Right atrium auricular region (tissue), 2 donors: ENCODE measurements at places on chromosomes 6 and 20.

DNA sequence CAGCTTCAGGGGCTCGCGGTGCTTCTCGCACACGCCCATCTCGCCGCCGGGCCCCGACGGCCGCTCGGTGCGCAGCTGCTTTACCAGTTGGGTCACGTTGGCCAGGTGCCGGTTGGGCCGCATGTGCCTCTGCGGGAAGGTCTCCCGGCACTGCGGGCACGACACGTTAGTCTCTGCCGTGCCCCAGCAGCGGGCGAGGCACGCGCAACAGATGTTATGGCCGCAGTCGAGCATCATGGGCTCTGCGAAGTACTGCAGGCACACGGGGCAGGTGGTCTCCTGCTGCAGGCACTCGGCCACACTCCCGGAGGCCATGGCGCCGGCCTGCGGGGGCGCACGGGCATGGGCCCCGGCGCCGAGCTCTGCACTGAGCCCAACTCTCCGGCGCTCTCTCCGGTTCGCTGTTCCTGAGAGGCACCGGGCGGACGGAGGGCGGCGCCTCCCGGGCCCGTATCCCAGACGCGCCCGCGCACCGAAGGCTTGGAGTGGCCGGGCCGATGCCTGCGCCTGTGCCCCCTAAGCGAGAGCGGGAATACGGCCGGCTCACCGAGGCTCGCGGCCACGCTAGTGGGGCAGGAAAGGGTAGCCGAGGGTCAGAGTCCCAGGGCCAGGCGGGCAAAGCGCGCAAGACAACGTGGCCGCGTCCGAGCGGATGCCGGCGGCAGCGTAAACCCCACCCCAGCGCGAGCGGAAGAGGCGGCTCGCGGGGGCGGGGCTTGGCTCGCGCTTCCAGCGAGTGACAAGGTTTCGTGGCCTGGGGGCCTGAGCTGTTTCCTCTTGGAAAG, at the start of gene TRIM27:
TSS of gene TRIM27 (minus strand) at position 668 of the 785 bp plus-strand sequence. CDS start at position 315, 353 bp downstream.
- peaks cover 33% of the 10 kb centered on the region for H3K36me3 ChIP-seq
- H3K4me1 ChIP-seq = no peaks in the 10 kb centered on the region
- H3K4me3 ChIP-seq = peak within 1 kb of the TSS; percentile 80
- no peaks in the 10 kb centered on the region for H3K27me3 ChIP-seq
- peak within 1 kb of the TSS; percentile 92 for H3K27ac ChIP-seq
- peak; percentile 90 for DNase-seq

DNA sequence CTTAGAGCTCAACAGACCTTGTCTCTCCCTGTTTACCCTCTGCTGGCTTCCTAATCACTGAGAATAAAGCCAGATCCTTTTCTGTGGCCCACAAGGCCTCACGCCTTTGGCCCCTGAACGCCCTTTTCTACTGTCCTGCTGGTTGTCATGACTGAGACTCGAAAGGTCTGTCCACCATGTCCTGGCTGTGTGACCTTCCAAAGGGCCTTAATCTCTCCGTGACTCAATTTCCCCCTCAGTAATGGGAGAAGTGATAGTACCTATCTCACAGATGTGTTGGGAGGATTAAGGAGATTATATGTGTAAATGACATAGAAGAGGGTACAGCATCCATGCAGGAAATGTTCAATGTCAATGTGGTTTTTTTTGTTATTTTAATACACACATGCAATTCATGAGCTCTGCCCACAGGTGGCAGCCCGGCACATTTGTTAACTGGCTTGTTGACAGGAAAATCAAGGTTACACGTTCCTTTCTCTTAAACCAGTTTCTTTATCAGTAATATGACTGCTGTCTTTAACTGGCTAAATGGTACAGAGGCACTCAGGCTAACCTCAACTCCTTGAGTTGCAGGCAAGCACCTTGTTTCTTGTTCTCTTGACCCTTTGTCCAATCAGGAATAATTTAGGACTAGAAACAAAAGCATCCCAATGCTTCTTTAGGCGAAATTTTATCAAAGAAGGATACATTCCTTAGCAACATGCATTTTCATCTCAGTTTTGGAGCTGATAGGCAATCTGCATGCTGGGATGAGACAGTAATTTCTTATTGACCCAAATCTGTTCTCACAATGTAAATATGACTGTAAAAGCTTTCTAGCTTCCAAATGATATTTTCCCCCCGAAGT, 16.6 kb downstream of the SLC22A1 start:
- peak; percentile 71 for DNase-seq
- H3K27me3 ChIP-seq = no peaks in the 10 kb centered on the region
- no peaks in the 10 kb centered on the region for H3K36me3 ChIP-seq
- H3K27ac ChIP-seq = no peak overlapping the region
- peaks cover 4% of the 10 kb centered on the region for H3K4me1 ChIP-seq
- H3K4me3 ChIP-seq = no peak overlapping the region

GRCh38 chr20:53413186-53413631, 180.4 kb downstream of the ZNF217 start:
- no peak overlapping the region for H3K4me3 ChIP-seq
- no peak for DNase-seq
- no peak overlapping the region for H3K27ac ChIP-seq
- H3K36me3 ChIP-seq = no peaks in the 10 kb centered on the region
- H3K4me1 ChIP-seq = no peaks in the 10 kb centered on the region

DNA sequence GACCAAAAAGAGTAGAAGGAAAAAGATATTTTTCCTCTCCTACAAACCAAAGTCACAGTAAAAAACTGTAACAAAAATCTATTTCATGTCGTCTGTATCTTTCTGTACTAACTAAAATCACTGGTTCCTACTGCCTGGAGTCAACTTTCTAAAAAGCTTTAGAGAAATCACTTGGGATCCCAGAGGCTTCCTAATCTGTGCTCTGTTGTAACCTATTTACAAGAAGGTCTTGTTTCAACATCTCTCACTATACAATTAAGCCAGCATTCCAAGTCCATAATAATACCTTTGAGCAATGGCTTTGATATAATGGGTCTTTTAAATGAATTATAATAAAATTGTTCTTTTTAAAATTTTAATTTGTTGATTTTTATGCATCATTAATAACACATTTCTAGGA, 20.4 kb downstream of the RAB23 start:
- no peak overlapping the region for H3K27ac ChIP-seq
- no peak for DNase-seq
- no peaks in the 10 kb centered on the region for H3K36me3 ChIP-seq

DNA sequence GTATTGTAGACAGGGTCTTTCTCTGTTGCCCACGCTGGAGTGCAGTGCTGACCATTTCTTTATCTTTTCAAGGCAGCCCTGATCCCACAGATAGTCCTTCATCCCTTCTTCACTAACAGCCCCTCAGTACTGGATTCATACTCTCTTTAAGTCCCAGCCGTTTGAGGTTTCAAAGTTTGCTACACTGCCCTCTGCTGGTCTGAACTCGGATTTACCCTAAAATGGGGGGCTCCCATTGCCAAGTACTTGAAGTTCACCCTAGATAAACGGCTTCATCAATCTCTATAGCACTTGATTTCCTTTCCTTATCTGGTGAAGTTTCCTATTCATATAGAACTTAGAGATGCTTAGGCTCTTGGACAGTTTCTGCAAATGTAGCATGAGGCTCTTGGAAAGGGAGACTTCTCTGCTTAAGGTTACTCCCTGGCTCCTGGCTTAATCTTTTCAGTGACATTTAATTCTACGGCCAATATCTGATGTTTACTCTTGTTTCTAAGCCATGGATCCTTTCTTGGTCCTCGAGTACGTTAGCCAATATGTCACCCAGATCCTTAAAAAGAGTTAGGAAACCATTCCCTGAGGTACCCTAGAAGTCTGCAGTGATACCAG, 21.4 kb upstream of the PREP start:
- peak; percentile 67 for DNase-seq
- H3K27me3 ChIP-seq = no peaks in the 10 kb centered on the region
- no peaks in the 10 kb centered on the region for H3K36me3 ChIP-seq
- no peak overlapping the region for H3K27ac ChIP-seq
- no peaks in the 10 kb centered on the region for H3K4me1 ChIP-seq

- no peaks in the 10 kb centered on the region for H3K4me1 ChIP-seq
- no peak overlapping the region for H3K27ac ChIP-seq
- DNase-seq = no peak
- no peaks in the 10 kb centered on the region for H3K36me3 ChIP-seq
These were observed 239.1 kb upstream of the CEP162 start for GRCh38 chr6:84466511-84466910.

GRCh38 chr6:26388441-26388840, 5.5 kb downstream of the BTN2A2 start:
- peaks cover 8% of the 10 kb centered on the region for H3K4me1 ChIP-seq
- H3K36me3 ChIP-seq = peaks cover 7% of the 10 kb centered on the region
- DNase-seq = no peak
- no peak overlapping the region for H3K4me3 ChIP-seq
- no peak overlapping the region for H3K27ac ChIP-seq

DNA sequence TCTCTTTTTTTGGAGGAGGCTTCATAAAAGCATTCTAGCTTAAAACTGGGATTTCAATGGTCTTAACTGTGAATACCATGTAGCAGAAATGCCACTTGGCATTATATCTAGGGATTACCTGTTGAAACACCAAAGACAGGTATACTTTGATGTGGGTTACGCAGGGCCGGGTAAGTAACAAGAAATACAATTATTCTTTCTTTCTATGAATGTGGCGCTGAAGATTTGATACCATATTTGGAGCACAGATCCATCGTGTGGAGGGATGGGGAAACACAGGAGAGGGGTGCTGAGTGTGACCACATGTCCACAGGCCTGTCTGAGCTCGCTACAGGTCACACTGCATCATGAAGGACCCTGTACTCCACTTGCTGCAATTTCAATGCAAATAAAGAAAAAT, 257.8 kb downstream of the GMPR start:
- H3K4me3 ChIP-seq = no peak overlapping the region
- H3K27me3 ChIP-seq = no peaks in the 10 kb centered on the region
- peaks cover 23% of the 10 kb centered on the region for H3K4me1 ChIP-seq
- DNase-seq = no peak

- H3K27ac ChIP-seq = no peak overlapping the region
- DNase-seq = no peak
- H3K27me3 ChIP-seq = no peaks in the 10 kb centered on the region
- H3K36me3 ChIP-seq = no peaks in the 10 kb centered on the region
- H3K4me3 ChIP-seq = no peak overlapping the region
- no peaks in the 10 kb centered on the region for H3K4me1 ChIP-seq
These were observed 133.2 kb downstream of the B3GAT2 start for GRCh38 chr6:70823651-70824050.

DNA sequence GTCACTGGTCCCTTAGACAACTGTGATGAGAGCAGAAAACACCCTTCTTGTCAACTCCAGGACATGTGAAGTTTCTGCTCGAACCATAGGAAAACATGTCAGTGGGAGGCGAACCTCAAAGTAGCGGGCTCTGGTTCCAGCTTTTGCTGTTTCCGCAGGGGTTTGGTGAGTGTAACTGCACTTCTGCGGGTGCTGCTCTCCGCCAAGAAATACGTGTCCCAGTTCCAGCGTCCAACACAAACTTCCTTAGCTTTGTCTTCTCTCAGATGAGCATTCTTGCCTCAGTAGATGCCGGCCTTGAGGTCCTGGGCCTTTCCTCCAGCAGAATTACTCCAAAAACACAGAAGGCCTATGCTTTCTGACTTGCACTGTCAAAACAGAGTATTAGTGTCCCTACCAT, 156.3 kb downstream of the FNDC1 start:
- H3K36me3 ChIP-seq = no peaks in the 10 kb centered on the region
- no peak for DNase-seq
- H3K27ac ChIP-seq = no peak overlapping the region
- H3K4me1 ChIP-seq = no peaks in the 10 kb centered on the region
- H3K27me3 ChIP-seq = no peaks in the 10 kb centered on the region

DNA sequence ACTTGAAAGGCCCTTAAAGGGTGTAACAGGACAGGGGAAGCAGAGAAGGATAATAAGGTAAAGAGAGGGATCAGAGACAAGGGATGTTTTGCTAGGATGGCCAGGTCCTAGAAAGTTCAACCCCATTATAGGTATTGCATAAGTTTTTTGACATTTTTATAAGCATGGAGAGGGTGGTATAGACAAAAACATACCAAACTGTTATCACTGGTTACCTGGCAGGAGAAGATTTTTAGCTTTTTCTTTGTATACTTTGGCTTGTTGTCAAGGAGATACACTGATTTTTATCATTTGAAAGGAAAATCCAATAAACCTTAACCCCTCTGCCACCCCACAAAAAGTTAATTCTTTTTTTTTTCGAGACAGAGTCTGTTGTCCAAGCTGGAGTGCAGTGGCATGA, 28.4 kb downstream of the ZMYND8 start:
- H3K4me1 ChIP-seq = no peaks in the 10 kb centered on the region
- no peak overlapping the region for H3K4me3 ChIP-seq
- H3K27ac ChIP-seq = peak overlapping the region; percentile 63
- H3K36me3 ChIP-seq = no peaks in the 10 kb centered on the region
- no peaks in the 10 kb centered on the region for H3K27me3 ChIP-seq

DNA sequence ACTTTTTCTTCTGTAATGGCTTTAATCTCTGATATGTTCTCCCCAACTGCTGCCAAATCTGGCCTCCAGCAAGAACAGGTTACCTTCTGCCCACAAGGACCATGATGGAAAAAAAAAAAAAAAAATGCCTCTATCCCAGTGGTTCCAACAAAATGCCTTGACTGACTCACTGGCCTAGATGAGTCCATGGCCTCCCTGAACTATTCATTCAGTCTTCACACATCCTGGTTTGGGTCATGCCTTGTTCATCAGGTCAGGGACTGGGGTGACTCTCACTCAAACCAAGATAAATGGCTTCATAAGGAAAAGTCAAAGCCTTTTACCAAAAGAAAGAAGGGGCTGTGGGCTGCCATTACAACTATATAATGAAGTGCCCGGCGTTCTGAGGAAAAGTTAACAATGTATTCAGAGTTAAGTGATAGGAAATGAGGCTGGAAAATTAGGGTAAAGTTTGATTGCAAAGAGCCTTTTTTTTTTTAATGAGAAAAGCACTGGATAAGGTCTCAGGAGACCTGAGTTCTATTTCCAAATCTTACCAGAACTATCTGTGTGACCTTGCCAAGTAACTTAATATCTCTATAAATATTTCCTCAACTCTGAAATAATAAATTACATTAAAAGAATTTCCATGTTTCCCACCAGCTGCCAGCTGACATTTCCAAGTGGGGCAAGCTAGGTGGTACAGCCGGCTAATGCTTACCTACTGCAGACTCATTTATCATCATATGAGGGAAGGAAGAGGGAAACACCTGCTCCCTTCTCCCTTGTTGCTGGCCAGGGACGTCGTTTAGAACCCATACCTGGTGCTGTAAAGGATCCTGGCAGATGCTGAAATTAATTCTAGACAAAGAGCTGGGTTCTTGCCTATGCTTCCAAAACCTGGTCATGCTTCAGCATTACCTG, 380.0 kb upstream of the MARCKS start:
- H3K27me3 ChIP-seq = no peaks in the 10 kb centered on the region
- no peak overlapping the region for H3K27ac ChIP-seq
- no peaks in the 10 kb centered on the region for H3K4me1 ChIP-seq
- no peak overlapping the region for H3K4me3 ChIP-seq
- no peak for DNase-seq

DNA sequence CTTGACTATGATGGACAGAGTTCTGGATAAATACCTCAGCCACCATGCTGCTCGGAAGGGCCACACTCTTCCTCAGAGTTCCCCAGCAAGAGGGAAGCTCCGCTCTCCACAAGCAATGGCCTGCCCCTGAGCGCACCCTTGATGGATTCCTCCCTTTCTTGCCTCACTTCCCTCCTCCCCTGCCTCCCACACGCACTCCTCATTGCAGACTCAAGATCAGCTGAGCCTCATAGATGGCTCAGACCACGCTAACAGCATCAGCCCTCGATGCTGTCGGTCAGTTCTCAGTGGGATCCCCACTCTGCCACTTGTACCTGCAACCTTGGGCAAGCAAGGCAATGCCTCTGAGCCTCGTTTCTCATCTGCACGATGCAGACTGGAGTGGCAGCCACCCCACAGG, 123.3 kb downstream of the BMP7 start:
- H3K4me1 ChIP-seq = no peaks in the 10 kb centered on the region
- H3K4me3 ChIP-seq = no peak overlapping the region
- H3K36me3 ChIP-seq = no peaks in the 10 kb centered on the region
- H3K27ac ChIP-seq = no peak overlapping the region
- no peak for DNase-seq
- H3K27me3 ChIP-seq = no peaks in the 10 kb centered on the region
